ENCODE measurements at places on chromosomes 1 and 21.

DNA sequence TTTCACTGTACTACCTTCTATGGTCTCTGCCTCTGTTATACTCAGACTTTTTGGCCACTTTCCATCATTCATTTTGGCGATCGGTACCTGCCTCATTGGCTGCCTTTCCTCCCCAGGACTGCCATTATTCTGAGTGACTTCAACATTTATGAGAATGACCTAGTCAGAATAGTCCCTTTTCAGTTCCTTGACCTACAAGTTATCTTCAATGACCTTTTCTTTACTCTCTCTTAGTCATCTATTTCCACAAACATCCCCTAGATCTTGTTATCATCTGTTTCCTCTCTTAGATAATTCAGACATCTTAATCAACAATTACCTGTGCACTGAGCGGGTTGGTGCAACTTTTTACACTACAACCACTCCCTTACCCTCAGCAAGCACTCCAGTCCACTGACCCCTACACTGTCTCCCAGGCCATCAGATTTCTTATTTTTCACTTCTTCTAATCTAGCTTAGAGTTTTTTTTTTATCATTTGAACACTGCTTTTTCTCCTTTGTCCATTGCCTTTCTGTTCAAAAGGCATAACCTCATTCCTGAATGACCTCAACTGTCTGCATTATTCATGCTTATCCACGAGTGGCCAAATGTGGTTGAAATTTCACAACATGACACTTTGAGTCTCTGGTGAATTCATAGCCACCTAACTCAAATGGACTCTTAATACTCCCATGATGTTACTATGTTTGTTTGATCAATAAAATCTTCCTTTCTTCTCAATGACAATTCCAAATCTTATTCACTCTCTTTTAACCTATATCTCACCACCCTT, 112.7 kb downstream of the HMCN1 start:
- no peak for DNase-seq

DNA sequence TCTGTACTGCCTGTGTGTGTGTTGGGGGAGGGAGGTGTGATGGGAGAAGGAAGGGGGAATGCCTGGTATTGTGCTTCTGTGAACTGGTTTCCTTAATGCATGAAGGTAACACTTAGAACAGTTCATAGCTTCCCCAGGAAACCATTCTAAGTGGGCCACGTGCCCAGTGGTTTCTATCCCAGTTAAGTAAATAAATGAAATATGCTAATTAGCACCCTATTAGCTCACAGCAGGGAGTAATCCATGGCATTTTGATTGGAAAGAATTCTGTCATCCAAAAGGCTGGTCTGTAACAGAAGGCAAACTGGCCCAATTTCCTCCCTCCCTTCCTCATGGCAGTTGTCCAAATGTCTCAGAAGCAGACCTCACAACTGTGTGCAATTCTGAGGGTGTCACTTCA, 199.3 kb downstream of the TTLL7 start:
- no peak for DNase-seq

DNA sequence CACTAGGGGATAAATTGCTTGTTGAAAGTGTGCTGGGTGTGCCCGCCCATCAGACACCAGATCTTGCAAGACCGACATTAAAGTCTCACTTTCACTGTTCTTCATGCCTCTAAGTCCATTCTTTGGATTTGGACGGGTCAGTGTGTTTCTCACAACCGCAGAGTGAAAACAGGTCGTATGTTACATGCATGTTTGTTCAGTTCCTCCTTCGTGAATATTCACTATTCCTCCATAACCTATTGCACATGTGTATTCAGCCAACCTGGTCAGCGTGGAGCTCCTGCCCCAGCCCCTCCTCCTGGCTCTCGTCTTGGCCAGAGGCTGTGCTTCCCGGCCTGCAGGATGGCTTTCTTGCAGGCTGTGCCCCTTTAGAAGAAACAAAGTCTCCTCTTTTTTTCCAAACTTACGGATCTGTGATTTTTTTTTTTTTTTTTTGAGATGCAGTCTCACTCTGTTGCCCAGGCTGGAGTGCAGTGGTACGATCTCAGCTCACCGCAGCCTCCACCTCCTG, 2.2 kb upstream of the KRTAP10-6 start:
- no peak for DNase-seq

- DNase-seq: no peak
Observed at GRCh38 chr1:73903092-73903491, 294.9 kb downstream of the LRRIQ3 start.

DNA sequence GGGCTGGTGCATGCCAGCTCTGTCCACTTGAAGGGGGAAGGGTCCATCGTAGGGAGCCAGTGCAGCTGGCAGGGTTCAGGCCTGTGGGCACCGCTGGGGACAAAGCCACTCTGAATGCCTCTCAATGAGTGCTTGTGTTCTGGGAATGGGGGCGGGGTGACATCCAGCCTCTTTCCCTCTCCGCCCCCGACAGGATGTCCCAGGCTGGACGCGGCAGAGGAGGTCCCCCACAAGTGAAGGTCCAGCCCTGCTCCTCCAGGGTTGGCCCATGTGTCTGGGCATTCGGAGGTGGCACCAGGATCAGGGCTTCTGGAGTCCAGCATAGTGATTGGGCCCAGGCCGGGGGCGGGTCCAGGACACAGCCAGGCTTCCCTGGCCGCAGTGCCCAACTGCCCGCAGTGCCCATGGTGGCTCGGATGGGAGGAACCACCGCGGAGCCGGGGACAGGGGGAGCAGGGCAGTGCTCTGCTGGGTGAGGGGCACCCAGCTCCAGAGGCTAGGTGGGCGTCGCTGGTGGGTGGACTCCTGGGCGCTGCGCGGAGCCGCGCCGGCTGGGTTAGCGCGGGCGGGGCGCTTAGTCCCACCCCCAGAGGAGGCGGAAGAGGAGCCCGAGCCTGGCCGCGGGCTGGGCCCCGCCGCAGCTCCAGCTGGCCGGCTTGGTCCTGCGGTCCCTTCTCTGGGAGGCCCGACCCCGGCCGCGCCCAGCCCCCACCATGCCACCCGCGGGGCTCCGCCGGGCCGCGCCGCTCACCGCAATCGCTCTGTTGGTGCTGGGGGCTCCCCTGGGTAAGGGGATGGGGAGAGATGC, at the start of gene SHISA4:
Gene SHISA4, plus strand, starts transcription at position 617 of the 808 bp plus-strand sequence. Its CDS starts 97 bp downstream, at position 714.
- DNase-seq: peak; percentile 43

DNA sequence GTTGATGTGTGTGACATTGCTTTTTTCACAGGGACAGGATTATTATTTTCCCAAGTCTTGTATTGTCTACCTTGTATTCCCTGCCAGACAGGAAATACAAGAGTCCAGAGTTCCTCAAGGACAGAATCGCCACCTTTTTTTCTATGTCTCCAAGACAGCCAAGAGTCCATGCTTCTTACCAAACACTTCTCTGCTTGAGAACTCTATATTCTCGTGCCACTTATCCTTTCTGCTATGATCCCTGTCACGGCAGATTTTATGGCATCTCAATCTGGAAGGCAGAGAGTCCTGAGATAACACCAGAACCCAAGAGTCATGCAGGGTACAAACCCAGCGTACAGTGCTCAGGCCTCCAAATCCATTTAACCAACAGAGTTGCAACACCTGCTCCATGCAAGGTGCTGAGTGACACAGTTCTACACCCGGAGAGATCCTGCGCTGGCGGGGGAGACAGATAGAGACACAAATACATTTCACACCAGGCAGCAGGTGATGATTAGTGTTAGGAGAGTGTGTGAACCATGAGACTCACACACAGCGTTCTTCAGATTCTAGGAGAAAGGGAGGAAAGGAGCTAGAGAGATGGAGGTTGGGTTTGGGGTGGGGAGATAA, 107.6 kb downstream of the NAV1 start:
- no peak for DNase-seq

DNA sequence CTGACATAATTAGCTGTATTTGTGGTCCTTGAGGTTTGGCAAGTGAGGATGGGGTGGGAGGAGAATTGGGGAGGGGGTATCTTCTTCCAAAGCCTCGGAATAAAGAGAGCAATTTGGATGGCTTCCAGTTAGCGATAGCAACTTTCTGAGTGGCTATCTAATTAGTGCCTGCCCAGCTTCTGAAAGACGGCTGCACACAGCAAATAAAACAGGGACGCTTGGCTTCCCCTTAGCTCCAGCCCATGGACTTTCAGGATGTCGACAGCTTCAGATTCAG, 31.1 kb downstream of the KLHDC7A start:
- no peak for DNase-seq

DNA sequence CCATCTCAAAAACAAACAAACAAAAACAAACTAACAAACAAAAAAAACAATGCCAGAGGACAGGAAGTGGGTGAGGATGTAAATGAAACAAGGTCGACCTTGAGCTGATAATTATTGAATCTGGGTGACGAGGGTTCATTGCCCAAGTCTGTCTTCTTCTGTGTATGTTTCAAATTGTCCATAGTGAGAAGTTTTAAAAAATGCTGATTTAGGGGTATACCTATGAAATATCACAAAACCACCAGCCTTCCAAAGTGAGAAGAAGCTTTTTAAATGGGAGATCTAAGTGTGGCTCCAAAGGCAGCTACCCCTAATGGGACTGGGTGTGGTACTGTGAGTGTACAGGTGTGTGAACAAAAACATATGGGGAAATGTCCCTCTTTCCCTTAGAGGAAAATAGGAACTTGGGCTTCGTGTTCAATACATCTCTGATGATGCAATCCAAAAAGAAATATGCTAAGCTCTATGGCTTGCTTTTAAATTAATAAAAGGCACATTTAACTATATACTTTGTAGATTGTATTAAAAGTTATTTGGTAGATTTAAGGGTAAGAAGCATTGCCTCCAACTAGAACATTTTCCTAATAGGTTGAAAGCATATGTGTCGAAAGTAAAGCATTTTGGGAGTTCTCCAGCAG, 33.1 kb upstream of the VPS26C start:
- DNase-seq: peak; percentile 6

DNA sequence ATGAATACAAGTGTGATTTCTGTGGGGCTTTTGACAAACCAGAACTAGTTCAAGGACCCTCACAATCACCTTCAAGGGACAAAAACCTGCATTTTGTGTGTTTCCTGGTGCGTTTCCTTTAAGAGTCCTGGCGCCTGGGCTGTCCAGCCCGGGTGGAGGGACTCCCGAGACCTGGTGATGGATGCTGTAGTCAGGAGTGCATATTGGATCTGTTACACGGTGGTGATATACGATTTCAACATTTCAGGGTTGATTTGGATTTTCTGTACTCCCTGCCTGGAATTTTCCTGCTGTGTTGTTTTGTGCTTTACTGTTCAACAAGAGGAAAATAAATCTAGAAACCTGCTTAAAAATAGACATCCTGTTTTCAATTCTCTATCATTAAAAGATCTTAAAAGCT, 162.0 kb downstream of the KIF26B start:
- DNase-seq: no peak

GRCh38 chr1:232868793-232869491, 63.7 kb downstream of the MAP10 start:
- no peak for DNase-seq

DNA sequence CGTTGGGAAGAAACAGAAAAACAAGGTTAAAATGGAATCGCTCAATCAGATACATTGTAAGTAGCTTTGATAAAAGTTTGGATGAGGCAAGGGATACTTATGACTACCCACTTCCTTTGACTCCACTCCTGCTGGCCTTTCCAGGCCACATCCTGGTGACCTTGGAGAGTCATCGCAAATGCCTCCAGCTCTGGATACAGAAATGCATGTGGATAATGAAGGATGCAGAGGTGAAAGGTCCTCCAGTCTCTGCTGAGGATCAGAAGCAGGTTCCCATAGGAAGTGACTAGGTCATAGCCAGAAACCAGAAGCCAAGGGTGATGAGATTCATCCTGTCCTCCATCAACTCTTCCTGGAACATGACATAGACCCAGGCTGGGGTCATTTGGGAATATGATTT, 6.2 kb upstream of the CAMK1G start:
- DNase-seq: no peak

GRCh38 chr1:214574598-214575411, 23.4 kb upstream of the PTPN14 start:
- DNase-seq: no peak

DNA sequence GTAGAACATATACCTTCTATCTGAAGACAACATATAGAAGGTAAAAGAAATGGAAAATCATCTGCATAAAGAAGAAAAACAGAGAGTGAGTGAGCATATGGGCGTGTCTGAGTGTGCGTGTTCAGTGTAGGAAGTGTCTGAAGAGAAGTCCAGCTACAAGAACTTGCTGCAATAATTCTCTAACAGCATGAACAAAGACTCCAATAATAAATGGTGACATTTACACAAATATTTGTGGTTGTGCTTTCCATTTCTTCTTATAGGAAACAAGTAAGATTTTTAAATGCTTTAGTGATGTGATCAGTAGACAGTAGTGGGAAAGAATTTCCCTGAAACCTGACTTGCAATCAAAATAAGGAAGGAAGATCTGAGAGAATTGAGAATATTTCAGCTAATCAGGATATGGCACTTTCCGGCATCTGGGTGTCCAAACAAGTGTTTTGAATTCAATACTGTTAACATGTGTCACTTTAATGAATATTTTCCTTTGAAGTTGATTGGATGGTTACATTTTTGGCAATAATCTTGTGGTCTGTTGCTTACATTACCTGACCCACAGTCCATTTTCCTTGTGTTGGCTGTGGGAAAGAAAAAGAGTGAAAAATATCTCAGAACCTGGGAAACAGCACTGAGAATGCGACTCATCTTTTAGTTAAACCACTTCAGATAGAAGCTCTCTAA, 154.0 kb downstream of the TGFB2 start:
- peak; percentile 41 for DNase-seq

GRCh38 chr1:11885916-11886315, 27.2 kb upstream of the NPPB start:
- DNase-seq: no peak

- DNase-seq: no peak
Observed at GRCh38 chr1:66552287-66552686, 18.3 kb downstream of the SGIP1 start.

GRCh38 chr21:29481641-29482040, 182.9 kb downstream of the BACH1 start:
- no peak for DNase-seq

- DNase-seq: no peak
Observed at GRCh38 chr1:112026016-112026415, 36.5 kb upstream of the KCND3 start.

DNA sequence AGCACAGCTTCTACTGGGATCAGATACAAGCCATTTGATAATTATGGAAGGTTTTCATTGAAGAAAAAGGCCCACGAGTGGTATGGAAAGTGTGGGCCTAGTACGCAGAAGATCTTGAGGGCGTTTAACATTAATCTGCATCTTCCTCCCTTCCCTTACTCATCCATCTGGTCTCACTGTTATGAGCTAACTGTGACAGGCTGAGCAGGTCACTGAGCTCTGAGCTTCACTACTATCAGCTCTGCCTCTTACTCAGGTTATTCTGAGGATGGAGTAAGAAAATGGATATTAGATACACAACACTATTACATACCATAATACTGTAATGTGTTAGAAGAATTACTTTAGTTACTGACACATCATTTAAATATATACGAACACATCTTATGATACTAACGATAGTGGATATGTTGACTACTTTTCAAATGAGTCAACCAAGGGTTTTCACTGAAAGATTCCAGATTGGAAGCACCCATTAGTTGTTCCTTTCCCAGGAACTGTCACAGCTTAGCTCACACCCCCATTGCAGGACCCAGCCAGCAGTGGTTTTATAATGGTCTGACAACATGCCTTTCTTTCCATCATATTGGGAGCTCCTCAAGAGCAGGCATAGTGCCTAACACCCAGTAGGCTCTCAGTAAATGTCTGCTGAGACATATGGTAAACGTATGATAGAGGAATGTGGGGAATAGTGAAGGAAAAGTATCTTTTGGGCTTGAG, 97.8 kb upstream of the C8B start:
- DNase-seq: no peak

GRCh38 chr1:181769846-181770245, 286.5 kb downstream of the CACNA1E start:
- DNase-seq: no peak

Measured in suppressor macrophage (primary cell).